ENCODE measurements at places on chromosomes 13 and 19.

DNA sequence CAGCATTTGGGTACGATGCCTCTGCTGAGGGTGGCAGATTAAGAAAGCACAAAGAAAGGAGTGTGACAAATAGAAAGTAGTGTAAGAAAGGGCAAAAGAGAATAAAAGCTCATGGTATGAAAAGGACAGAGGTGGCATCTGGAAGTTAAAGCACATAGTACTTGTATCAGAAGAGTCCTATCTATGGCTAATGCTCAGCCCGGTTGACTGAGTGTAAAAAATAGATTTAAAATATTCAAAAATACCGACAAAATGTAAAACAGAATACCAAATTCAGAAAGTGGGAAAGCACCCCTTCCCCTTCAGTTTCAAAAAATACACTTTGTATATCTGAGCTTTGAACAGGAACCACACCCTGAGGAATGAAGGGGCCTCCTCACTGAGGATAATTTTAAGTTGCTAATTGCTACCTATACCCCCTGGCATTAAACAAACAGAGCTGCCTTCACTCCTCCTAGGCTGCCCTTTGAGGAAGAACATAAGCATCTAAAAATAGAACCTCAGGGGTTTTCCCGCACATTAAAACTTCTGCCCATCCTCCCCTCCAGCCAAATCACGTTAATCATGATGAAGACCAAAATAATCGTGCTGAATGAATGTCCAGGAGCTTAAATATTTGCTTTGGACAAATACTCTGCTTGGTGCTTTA lies 43.3 kb downstream of the DLEU7 start:
- no peak for DNase-seq

DNA sequence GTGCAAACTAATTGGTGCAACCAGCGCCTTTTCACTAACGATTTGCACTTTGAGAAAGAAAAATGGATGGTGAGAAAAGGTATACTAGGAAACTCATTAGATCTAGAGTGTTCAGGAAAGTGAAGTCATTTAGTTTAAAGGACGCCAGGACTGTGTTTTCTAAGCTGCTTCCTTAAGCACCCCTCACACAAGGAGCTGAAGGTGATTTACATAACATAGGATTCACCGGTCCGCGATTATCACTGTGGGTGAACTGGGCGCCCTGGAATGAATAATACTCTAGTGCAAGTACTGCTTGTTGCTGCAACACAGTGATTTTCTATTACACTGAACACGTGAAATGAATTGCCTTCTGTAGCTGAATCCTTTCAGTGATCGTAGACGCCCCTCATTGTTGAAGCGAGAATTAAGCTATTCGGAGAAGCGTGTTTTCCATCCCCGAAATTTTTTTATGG lies 2.6 kb upstream of the MAB21L1 start:
- DNase-seq: peak; percentile 75

DNA sequence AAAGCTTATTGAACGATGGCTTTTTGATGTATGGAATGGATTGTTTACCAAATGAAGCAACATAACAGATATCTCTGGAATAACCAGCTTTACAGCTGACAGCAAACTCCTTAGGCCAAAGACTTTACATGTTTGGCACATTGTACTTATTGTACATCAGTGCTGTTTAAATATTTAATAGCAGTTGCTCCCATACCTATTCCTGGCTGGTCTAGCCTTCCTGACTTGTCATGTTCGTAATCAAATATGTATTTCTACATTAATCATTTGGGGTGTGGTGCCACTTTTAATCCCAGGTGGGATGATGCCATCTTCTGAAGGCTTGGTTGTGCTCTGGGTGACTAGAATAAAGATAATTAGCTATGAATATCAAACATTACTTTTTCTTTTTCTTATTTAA lies 67.4 kb upstream of the FRY start:
- no peak for DNase-seq

DNA sequence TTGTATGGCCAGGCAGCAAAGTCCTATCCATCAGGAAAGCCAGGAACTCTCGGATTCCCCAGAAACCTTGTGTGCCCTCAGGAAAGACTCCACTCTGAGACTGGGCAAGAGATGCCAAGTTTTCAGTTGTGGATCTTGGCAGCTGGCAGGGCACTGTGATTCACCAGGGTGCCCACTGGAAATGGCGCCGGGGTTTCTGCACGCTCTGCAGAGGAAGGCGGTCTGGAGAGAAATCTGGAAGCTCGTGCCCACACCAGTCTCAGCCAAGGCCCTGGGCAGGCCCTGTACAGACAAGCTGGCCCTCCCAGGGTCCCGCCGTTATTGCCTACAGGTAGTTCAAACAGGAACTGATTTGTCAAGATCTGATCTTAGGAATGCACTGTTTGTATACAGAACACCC lies 4.9 kb downstream of the NAPA start:
- DNase-seq: no peak

GRCh38 chr13:29800687-29801086 lies 49.7 kb downstream of the UBL3 start:
- DNase-seq: no peak

DNA sequence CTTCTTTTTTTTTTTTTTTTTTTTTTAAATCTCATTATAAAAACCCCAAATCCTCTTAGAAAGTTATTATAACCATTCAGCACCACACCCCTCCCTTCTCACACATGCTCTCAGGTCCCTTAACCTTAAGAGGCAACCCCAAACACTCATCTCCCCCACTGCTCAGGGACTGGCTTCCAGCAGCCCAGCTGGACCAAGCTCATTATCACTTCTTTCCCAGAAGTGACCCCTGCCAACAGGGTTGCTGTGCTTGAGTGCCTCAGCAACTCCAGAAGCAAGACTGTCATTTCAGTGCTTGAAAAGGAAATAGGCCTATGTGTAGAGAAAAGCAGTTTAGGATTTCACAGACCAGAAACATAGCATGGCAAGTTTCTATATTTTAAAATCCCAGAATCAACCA lies 84.3 kb downstream of the SLAIN1 start:
- no peak for DNase-seq

- DNase-seq: no peak
These were observed 656 bp downstream of the ZNF155 start for GRCh38 chr19:43984687-43985000.

DNA sequence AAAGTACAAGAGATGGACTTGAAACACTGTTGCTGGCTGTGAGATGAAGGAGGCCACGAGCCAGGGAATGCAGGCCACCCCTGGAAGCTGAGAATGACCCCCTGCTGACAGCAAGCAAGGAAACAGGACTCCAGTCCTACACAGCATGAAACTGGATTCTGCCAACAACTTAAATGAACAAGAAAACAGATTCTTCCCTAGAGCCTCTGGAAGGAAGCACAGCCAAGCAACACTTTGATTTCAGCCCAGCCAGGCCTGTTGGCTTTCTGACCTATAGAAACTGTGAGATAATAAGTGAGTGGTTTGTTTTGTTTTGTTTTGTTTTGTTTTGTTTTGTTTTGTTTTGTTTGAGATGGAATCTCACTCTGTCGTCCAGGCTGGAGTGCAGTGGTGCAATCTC lies 105.3 kb upstream of the CACNA1A start:
- no peak for DNase-seq

DNA sequence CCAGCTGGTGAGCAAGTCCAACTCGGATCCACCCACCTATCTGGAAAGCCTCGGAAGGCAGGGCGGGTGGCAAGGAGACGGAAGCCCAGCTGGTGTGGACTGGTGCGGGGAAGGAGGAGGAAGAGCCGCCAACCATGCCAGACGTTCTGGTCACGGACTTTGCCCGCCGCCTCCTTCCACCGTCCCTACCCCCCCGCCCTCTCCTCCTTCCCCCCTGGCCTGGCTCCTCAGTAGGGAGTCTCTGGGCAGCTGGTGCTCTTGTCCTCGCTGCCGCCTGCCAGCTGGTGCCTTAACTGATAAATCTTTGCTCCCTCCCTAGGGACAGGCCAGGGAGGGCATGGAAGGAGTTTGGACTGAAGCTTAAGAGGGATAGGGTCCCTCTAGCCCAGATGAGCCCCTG lies 4.8 kb downstream of the SYNGR4 start:
- DNase-seq: peak; percentile 92

GRCh38 chr13:109418111-109418510 lies 368.3 kb downstream of the IRS2 start:
- no peak for DNase-seq

DNA sequence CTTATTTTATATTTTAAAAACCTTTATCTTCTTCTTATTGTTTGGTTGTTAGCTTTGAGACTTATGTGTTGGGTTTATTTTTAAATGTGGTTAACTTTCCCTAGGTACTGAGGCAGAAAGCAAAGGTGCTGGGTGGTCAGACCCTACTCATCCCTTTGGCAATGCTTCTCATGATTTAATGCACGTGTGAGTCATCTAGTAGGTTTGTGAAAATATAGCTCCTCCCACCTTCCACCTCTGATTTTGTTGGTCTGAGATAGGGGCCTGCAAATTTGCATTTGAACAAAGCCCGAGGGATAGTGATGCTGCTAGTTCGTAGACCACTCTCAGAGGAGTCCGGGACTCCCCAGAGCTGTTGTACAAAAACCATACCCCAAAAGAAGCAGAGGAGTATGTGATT lies 771.3 kb upstream of the ARGLU1 start:
- DNase-seq: no peak

- DNase-seq: no peak
These were observed 1.5 kb upstream of the GRWD1 start for GRCh38 chr19:48444129-48444935.

DNA sequence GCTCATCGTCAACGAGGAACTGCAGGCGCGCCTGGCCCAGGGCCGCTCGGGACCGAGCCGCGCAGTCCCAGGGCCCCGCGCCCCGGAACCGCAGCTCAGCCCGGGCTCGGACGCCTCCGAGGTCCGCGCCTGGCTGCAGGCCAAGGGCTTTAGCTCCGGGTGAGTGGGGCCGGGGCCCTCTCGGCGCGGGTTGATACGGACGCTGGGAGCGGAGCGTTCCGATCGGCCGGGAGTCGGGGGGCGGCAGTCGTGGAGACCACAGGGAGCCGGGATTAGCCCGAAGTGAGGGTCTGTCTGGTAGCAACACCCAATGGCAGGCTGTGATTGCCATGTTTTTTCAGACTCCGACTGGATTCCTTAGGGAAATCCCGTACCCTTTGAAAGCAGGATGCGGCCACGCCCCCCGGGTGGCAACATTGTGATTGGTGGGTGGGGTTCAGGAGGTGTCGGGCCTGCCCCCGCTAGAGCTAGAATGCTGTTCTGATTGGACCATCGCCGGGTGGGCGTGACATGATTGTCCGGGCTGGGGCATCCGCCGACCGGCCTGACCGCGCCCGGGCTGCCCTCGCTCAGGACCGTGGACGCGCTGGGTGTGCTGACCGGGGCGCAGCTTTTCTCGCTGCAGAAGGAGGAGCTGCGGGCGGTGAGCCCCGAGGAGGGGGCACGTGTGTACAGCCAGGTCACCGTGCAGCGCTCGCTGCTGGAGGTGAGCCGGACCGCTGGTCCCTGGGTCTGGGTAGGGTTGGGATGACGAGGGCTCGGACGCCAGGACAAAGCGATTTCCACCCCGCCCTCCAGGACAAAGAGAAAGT lies 11.3 kb downstream of the EPS8L1 start:
- DNase-seq: peak; percentile 98

GRCh38 chr19:47022541-47023447 lies 3.2 kb downstream of the NPAS1 start:
- peak; percentile 56 for DNase-seq

DNA sequence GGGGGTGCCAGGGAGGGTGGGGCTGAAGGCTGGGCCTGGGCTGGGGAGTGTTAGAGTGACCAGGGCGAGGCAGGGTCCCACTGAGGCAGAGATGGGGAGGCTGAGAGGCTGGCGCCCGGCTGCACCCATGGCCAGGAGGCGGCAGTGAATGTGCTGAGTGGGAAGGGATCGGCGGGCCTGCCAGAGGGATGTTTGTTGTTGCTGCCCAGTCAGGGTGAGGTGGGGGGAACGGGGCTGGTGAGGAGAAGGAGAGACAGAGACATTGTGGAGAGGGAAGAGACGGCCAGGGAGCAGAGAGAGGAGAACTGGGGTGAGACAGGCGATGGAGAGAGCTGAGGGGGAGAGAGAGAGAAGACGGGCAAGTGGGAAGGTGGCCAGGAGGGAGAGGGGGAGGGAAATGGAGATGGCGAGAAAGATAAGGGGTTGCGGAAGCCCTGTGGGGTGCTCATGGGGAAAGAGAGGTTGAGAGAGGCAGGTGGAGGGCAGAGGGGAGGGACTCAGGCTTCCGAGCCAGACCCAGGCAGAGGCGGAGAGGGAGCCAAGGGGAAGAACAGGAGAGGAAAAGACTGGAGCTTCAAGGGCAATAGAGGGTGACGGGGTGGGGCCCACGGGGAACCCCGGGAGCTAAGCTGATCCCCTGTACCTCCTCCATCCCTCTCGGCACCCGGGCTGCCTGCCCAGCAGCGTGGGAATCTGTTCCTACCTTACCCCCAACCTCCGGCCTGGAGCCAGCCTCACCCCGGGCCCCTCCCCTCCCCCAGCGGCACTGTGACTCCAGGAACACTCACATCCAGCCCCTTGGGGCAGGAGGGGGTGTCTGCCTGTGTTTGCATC lies 690 bp upstream of the B3GNT8 start:
- no peak for DNase-seq

DNA sequence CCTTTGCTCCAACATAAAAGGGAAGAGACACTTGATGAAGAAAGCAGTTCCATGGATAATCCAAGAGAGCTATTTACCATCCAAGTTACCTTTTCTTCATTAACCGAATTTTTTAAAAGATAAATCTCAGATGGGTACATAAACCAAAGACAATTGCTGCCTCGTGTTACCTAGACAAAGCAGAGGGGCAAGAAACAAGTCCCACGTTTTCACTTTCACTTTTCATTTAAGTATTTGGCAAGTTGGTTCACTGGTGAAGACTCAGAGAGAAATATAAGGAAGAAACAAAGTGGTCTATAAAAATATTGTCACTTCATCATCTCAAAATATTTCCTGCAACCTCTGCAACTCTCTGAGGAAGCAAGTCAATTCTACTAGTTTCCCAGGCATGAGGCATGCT lies 446.1 kb downstream of the FGF14 start:
- DNase-seq: no peak

DNA sequence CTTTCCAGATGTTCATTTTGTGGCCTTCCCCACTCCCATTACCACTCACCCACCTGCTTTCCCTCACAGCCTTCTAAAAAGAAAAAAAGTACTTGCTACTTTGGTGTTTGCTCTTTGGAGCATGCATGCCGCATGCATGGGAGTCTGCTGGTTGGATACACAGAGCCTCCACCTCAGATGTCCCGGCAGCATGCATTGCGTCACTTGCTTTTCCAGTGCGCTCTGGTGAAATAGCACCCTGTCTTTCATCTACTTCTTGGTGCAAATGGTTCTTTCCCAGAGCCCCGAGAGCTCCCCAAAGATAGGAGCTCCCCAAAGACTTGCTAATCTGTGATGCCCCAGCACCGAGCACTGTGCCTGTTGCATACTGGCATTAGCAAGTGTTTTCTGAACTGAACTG lies 333.2 kb upstream of the ZNF507 start:
- DNase-seq: no peak

- DNase-seq: no peak
These were observed 138.9 kb upstream of the RFC3 start for GRCh38 chr13:33678906-33679657.

DNA sequence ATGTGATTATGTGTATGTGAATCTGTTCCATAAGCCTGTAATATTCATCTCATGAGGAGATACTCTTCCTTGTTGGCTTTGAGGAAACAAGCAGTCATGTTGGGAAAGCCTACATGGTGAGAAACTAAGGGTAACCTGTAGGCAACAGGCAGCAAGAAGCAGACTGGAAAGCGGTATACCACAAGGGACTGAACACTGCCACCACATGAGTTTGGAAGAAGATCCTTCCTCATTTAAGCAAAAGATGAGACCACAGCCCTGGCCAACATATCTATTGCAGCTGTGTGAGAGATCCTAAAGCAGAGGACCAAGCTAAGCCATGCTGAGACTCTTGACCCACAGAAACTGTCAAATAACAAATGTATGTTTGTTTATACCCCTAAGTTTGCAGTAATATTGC lies 134.8 kb downstream of the B3GLCT start:
- DNase-seq: no peak

Measured in WERI-Rb-1 (cell line).